ENCODE measurements at places on chromosomes 3 and 15.

- no peak for DNase-seq
These were observed 317.7 kb upstream of the TLE3 start for GRCh38 chr15:70415398-70415797.

DNA sequence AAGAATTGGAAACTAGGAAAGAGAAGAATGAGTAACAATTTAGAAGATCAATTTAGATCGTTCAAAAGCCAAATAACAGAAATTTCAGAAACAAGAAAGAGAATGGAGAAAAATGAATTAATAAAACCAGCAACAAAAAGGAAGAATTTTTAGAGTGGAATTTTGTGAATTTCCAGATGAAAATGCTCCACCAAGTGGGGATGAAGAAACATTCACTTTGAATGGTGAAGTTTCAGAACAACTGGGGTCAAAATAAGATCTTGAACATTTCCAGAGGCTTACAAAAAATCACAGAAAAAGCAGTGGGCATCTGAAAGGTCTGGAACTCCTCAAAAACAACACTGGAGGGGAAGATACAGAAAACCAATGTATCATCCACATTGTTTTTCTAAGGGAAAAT is 4.2 kb upstream of the MOBP start:
- DNase-seq = no peak

DNA sequence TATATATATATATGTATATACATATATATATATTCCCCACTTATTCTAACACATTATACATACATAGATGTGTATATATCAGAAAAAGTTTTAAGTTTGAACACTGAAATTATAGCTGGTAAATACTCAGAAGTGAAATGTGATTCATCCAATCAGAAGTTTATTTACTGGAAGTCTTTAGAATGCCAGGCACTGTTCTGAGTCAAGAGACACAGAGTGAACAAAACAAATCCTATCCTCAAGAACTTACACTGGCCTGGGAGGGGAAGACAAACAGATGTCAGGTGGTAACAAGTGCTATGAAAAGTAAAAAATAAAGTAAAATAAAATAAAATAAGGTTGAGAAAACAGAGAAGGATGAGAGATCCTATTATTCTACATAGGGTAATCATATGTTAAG is 13.4 kb downstream of the DHX36 start:
- DNase-seq = no peak

- DNase-seq = no peak
These were observed 30.2 kb upstream of the VPS8 start for GRCh38 chr3:184781801-184782200.

DNA sequence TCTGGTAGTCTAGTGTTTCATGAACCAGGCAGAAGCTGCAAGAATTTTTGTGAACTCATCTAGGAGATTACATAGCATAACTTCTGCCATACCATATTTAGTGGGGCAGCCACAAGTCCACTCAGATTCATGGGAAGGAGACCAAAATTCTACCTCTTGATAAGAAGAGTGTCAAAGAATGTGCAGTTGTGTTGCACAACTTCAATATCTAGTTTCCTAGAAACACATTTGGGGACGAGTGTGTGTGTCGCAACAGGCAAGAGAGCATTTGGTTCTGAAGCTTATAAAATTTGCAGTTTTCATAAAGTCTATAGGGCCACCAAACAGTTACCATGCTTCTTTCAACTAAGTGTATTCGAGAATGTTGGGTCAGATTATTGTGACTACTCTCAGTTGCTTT is 115.3 kb downstream of the KCNH8 start:
- no peak for DNase-seq

DNA sequence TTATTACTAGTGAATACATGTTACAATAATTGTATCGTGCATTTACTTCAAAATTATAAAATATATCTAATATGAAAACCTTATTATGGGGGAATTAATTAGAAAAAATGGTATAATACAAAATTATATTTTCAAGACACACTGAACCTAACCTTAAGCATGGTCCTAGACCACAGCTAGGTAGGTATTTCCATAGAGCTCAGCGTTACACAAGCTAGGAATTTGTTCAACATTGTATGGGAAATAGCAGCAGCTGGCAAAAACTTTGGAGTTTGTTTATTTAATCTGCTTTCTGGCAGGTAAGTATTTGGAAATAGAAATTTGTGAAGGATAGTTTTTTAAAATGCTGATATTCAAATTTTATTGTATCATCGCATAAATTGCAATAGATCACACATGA is 52.9 kb downstream of the BCHE start:
- DNase-seq = no peak

DNA sequence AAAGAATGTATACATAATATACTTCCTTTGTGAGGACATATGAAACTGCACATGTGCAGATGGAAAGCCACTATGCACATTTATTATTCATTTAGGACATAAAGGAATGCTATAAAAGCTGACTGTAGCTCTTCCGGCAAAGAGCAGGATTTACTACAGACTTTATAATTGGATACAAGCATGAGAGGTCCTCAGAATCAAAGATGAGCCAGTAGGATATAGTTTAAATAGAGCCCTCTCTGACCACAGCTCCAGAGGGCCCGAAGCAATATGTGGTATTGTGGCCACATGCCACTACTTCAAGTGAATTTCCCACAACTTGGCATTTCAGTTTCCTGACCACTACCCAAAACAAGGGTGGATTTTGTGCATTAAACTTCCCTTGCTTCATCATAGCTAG is 140.9 kb downstream of the ATP8B4 start:
- no peak for DNase-seq

- DNase-seq = no peak
These were observed 2.6 kb upstream of the LOXL1 start for GRCh38 chr15:73923488-73924164.
